Thoracic aorta (tissue), 2 donors: ENCODE measurements at places on chromosomes 12 and 14. TPM values are rescaled to one million over a fixed set of nuclear protein-coding genes. Genes with fewer than 3 reads are reported as not detected.

GRCh38 chr14:92924247-92924646 lies 1.3 kb downstream of the CHGA start:
- H3K4me3 ChIP-seq = no peak overlapping the region
- no peak overlapping the region for H3K27ac ChIP-seq
- H3K4me1 ChIP-seq = no peaks in the 10 kb centered on the region
- DNase-seq = no peak

DNA sequence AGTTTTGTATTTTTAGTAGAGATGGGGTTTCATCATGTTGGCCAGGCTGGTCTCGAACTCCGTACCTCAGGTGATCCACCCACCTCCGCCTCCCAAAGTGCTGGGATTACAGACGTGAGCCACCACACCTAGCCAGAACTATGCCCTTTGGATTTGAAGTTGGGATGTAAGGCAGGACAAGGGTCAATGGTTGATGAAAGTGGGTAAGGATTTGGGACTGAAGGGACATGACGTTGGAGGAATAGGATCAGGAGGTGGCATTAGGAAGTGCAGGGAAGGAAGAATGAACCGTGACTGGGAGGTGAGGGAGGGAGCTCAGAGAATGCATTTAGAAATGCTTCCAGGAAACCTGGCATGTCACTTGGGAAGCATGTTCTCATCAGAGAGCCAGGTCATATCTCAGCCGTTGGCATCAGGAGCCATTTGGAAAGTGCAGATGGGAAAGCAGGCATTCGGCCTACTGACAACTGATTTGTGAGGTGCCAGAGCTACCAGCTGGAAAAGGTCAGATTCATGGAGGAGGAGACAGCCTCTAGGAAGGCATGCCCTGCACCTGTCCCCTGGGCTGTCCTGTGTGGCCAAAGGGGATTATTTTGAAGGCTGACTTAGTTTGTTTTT lies 2.2 kb downstream of the CRADD start:
- peaks cover 14% of the 10 kb centered on the region for H3K4me1 ChIP-seq
- peak overlapping the region; percentile 12 for H3K4me3 ChIP-seq
- no peak for DNase-seq
- H3K27ac ChIP-seq = peak overlapping the region; percentile 4
- H3K27me3 ChIP-seq = no peaks in the 10 kb centered on the region

- H3K27ac ChIP-seq = no peak overlapping the region
- no peak overlapping the region for H3K4me3 ChIP-seq
- H3K36me3 ChIP-seq = no peaks in the 10 kb centered on the region
- DNase-seq = no peak
Measured at GRCh38 chr12:95994476-95994875, 1.7 kb downstream of the HAL start.

EIF2S3B gene
- 0.56 TPM for total RNA-seq

GRCh38 chr12:56236985-56237384 lies 7.1 kb downstream of the SLC39A5 start:
- H3K36me3 ChIP-seq = peaks cover 27% of the 10 kb centered on the region
- no peak overlapping the region for H3K27ac ChIP-seq
- no peak overlapping the region for H3K4me3 ChIP-seq
- DNase-seq = no peak

- DNase-seq = no peak
- H3K27ac ChIP-seq = no peak overlapping the region
- H3K27me3 ChIP-seq = no peaks in the 10 kb centered on the region
- H3K4me1 ChIP-seq = peaks cover 20% of the 10 kb centered on the region
Measured at GRCh38 chr12:52202361-52203078, 10.7 kb upstream of the KRT80 start.

FGD4 gene
- 61.6 TPM for total RNA-seq

- DNase-seq = peak; percentile 43
- peaks cover 7% of the 10 kb centered on the region for H3K36me3 ChIP-seq
- H3K27me3 ChIP-seq = no peaks in the 10 kb centered on the region
- peak overlapping the region; percentile 92 for H3K4me3 ChIP-seq
- peaks cover 43% of the 10 kb centered on the region for H3K4me1 ChIP-seq
Measured at GRCh38 chr12:6606331-6607131, 648 bp downstream of the CHD4 start.
